ENCODE measurements at places on chromosomes 7 and 10. TPM values are rescaled to one million over a fixed set of nuclear protein-coding genes. Genes with fewer than 3 reads are reported as not detected.

DNAJC30 gene
- 6.6 TPM for polyA plus RNA-seq

NAT16 gene
- polyA plus RNA-seq = not detected

GRCh38 chr7:152677808-152678670, 2.1 kb upstream of the XRCC2 start:
- DNase-seq = no peak
- H3K36me3 ChIP-seq = no peaks in the 10 kb centered on the region
- no peaks in the 10 kb centered on the region for H3K27me3 ChIP-seq
- H3K4me3 ChIP-seq = no peak overlapping the region

DNA sequence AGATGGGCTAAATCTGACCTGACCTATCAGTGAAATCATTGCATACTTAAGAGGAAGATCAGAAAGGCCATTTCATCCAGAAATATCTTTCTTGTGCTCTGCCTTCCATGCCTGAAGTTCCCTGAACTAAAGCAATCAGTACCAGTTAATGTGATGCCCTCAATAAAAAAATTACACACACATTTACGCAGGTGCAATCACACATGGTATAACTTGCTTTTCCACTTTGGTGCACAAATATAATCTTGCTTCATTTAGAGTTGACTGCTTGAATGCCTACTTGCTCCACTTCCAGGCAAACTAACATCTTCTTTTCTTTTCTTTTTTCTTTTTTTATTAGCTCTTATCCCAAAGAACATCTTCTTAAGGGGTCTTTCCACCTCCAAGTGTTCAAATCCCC, 58.3 kb upstream of the KIF5B start:
- H3K4me1 ChIP-seq = no peaks in the 10 kb centered on the region
- H3K4me3 ChIP-seq = no peak overlapping the region
- DNase-seq = no peak
- no peak overlapping the region for H3K27ac ChIP-seq
- no peaks in the 10 kb centered on the region for H3K27me3 ChIP-seq

DNA sequence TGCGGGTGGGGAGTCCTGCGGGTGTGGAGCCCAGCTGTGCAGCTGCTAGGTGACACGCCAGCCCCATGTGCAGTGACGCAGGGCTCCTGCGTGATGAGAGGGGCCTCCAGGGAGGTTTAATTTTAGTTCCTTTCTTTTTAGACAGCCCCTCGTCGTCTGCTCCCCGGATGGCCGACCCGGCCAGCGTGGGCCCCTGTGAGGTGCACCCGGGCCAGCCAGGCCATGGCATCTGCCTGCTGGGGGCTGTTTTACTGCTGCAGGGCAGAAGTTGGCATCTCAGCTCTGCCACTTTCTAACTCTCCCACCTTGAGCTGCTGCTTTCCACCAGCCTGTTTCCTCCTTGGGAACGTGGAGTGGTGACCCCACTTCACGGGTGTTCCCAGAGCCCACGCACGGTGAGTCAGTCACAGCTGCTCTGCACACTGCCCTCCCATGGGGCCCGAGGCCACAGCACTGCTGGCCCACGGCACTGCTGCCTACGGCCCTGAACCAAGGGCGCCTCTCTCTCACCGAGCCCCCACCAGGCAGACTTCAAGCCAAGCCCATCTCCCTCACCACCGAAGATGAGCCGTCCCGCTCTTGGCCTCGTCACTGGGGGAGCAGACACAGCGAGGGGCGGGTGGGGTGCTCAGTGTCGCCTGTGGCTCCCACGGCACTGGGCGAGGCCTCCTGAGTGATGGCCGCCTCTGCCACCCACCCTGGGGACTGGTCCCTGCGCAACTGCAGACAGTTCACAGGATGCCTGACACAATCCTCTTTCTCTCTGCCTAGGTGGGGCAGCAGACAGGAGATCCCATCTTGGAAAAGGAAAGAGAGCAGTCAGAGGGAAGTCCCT, 21.3 kb downstream of the CYP2W1 start:
- DNase-seq = no peak
- H3K27ac ChIP-seq = no peak overlapping the region
- no peaks in the 10 kb centered on the region for H3K4me1 ChIP-seq
- H3K27me3 ChIP-seq = no peaks in the 10 kb centered on the region

Measured in sigmoid colon (tissue), 7 donors.